ENCODE measurements at places on chromosomes 7 and 10. TPM values are rescaled to one million over a fixed set of nuclear protein-coding genes. Genes with fewer than 3 reads are reported as not detected.

Gene DGKB
- 2.2 TPM for polyA plus RNA-seq

Gene METTL27
- 3.5 TPM for polyA plus RNA-seq

Gene AKR1C8
- 0.64 TPM for polyA plus RNA-seq

Gene LLCFC1
- 0.54 TPM for polyA plus RNA-seq

Gene USP54
- 34.1 TPM for polyA plus RNA-seq

Gene ACTL6B
- not detected for polyA plus RNA-seq

Gene GDF2
- polyA plus RNA-seq = not detected

Gene SPDYE8
- polyA plus RNA-seq = 0.32 TPM

Gene PHF14
- 72.4 TPM for polyA plus RNA-seq

Gene RET
- 18.8 TPM for polyA plus RNA-seq

Gene ANKRD1
- 1.4 TPM for polyA plus RNA-seq

Gene NRF1
- polyA plus RNA-seq = 21.9 TPM

Gene HMX3
- not detected for polyA plus RNA-seq

Gene CRYGN
- 5.6 TPM for polyA plus RNA-seq

Gene SAMD9L
- polyA plus RNA-seq = 1.8 TPM

Gene STEAP2
- 20.4 TPM for polyA plus RNA-seq

Gene BLVRA
- 56.5 TPM for polyA plus RNA-seq

Gene SPDYE16
- 1.6 TPM for polyA plus RNA-seq

Gene CAMK1D
- 13.0 TPM for polyA plus RNA-seq

Gene ARID5B
- polyA plus RNA-seq = 45.5 TPM

Gene CHAT
- not detected for polyA plus RNA-seq

Gene ACTR3C
- 9.7 TPM for polyA plus RNA-seq

Gene RAB11FIP2
- 50.1 TPM for polyA plus RNA-seq

Gene TRIM73
- polyA plus RNA-seq = 11.9 TPM

Gene DPP6
- 41.0 TPM for polyA plus RNA-seq

Gene C10orf105
- 0.16 TPM for polyA plus RNA-seq

Gene DNAH11
- 4.3 TPM for polyA plus RNA-seq

Gene CAPZA2
- 178 TPM for polyA plus RNA-seq

Gene LRCH4
- 28.7 TPM for polyA plus RNA-seq

Gene AGK
- 38.4 TPM for polyA plus RNA-seq

Gene MOGAT3
- polyA plus RNA-seq = 0.99 TPM

Gene ZNF716
- 0.04 TPM for polyA plus RNA-seq

Gene NEBL
- 74.3 TPM for polyA plus RNA-seq

Gene STRA8
- polyA plus RNA-seq = 0.17 TPM
